ENCODE measurements at places on chromosomes 1 and 21. TPM values are rescaled to one million over a fixed set of nuclear protein-coding genes. Genes with fewer than 3 reads are reported as not detected.

Gene PODN
- total RNA-seq = 92.3 TPM

Gene ELF3
- total RNA-seq = under 0.01 TPM

Gene EFNA1
- total RNA-seq = 10.2 TPM

Gene NPHS2
- not detected for total RNA-seq

Gene PTGFR
- 17.0 TPM for total RNA-seq

Gene ZNF669
- total RNA-seq = 9.2 TPM

Gene SCCPDH
- total RNA-seq = 20.2 TPM

Gene INSRR
- total RNA-seq = not detected

Gene CGN
- total RNA-seq = under 0.01 TPM

Gene OLIG2
- not detected for total RNA-seq

Gene KANK4
- 0.43 TPM for total RNA-seq
